ENCODE measurements at places on chromosomes 4 and X.

GRCh38 chr4:139552517-139553307 lies 3.3 kb downstream of the SETD7 start:
- no peak for DNase-seq
- H3K27ac ChIP-seq: peak overlapping the region; percentile 13
- no peaks in the 10 kb centered on the region for H3K36me3 ChIP-seq
- no peak overlapping the region for H3K4me3 ChIP-seq
- peaks cover 41% of the 10 kb centered on the region for H3K4me1 ChIP-seq

- no peak overlapping the region for H3K4me3 ChIP-seq
- H3K36me3 ChIP-seq: no peaks in the 10 kb centered on the region
- no peak for DNase-seq
- no peaks in the 10 kb centered on the region for H3K4me1 ChIP-seq
Measured at GRCh38 chrX:49748211-49748956, 52.6 kb upstream of the PAGE1 start.

DNA sequence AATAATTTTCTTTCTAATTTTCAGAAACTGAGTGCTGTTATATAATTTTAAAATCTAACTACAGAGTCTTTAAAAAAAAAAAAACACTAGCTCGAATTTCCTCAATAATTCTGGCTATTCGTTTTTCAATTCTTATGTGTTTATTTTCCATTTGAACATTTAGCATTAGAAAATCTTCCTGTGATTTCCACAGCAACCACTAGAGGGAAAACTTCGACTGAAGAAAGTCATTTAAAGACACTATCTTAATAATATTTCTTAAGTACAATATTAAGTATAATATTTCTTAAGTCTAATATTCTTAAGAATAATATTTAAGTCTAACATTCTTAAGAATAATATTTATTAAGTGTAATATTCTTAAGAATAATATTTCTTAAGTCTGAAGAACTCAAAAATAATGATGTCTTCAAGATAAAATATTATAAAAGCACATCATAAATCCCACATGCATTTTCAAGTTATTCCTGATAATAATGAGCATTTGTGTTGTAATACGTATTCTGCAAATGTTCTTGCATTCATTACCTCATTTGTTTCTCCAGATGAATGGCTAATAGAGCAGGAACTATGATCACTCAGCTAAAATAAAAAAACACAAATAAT lies 118.4 kb upstream of the WDR17 start:
- no peaks in the 10 kb centered on the region for H3K4me1 ChIP-seq
- H3K36me3 ChIP-seq: no peaks in the 10 kb centered on the region
- no peaks in the 10 kb centered on the region for H3K27me3 ChIP-seq

GRCh38 chr4:120432301-120432860 lies 365.7 kb upstream of the MAD2L1 start:
- H3K4me1 ChIP-seq: no peaks in the 10 kb centered on the region
- no peak overlapping the region for H3K27ac ChIP-seq
- no peak for DNase-seq
- H3K36me3 ChIP-seq: no peaks in the 10 kb centered on the region

GRCh38 chrX:73943693-73944562 lies 360.1 kb upstream of the ZCCHC13 start:
- peaks cover 2% of the 10 kb centered on the region for H3K36me3 ChIP-seq
- H3K4me3 ChIP-seq: peak overlapping the region; percentile 74
- no peaks in the 10 kb centered on the region for H3K27me3 ChIP-seq
- peak; percentile 92 for DNase-seq
- H3K4me1 ChIP-seq: no peaks in the 10 kb centered on the region

- no peaks in the 10 kb centered on the region for H3K27me3 ChIP-seq
- peak within 1 kb of the TSS; percentile 50 for H3K4me3 ChIP-seq
- peak; percentile 79 for DNase-seq
- H3K4me1 ChIP-seq: no peaks in the 10 kb centered on the region
Measured at GRCh38 chr4:185811509-185812364, at the start of gene SORBS2. Gene SORBS2, minus strand, starts transcription at chr4:185812194. Its CDS starts 121,623 bp downstream, at chr4:185690571.

DNA sequence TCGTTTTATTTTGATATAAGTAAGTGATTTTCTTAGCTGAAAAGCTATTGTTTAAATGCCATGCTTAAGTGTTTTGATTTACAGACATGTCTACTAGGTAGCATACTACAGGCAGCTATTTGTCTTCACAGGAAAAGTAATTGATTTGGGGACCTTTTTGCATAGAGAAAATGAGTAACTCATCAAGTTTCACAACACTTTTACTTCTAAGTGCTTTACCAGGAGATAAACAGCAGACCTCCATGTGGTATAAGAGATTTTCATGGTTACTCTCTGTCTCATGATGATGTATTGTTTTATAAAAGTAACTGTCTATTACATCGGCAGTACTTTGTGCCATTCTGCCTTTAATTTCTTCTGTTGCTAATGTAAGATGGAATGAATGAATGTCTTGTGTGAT lies 28.7 kb downstream of the RBPJ start:
- no peak for DNase-seq
- no peaks in the 10 kb centered on the region for H3K27me3 ChIP-seq
- no peak overlapping the region for H3K4me3 ChIP-seq
- no peaks in the 10 kb centered on the region for H3K36me3 ChIP-seq
- peaks cover 13% of the 10 kb centered on the region for H3K4me1 ChIP-seq

GRCh38 chrX:20320461-20321159 lies 53.9 kb upstream of the RPS6KA3 start:
- DNase-seq: no peak
- H3K27ac ChIP-seq: no peak overlapping the region
- no peak overlapping the region for H3K4me3 ChIP-seq
- H3K4me1 ChIP-seq: no peaks in the 10 kb centered on the region
- no peaks in the 10 kb centered on the region for H3K27me3 ChIP-seq

DNA sequence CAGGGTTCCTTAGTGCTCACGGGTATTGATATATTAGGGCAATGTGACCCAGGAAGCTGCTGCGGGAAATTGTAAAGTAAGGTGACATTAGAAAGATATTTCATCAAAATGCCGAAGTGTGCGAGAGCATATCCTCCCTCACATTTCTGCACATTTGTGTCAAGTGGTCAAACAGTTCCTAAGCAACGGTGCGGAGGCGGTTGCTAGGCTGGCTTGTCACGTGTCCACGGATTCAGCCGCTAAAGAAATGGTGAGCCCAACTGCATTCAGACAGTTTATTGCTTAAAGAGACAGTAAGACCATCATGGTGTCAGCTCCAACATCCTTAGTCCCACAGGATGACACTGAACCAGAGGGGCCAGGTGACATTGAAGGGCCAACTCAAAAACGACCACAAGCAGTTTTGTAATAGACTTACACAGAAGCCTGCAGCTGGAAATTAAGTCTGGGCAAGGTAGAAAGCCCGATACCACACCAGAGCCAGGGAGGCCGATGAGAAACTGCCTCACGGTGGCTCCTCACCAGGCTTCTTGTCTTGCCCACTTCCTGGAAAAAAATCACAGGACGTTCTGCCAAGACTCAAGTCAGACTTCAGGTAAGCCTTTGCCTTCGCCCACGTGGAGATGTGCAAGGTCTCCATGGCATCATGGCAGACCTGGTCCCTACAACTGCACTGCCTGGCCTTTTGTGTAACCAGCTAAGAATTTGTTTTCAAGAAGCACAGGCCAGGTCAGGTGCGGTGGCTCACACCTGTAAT lies 50.4 kb downstream of the USP11 start:
- no peaks in the 10 kb centered on the region for H3K4me1 ChIP-seq
- no peak overlapping the region for H3K27ac ChIP-seq
- no peaks in the 10 kb centered on the region for H3K27me3 ChIP-seq
- DNase-seq: no peak
- no peaks in the 10 kb centered on the region for H3K36me3 ChIP-seq

DNA sequence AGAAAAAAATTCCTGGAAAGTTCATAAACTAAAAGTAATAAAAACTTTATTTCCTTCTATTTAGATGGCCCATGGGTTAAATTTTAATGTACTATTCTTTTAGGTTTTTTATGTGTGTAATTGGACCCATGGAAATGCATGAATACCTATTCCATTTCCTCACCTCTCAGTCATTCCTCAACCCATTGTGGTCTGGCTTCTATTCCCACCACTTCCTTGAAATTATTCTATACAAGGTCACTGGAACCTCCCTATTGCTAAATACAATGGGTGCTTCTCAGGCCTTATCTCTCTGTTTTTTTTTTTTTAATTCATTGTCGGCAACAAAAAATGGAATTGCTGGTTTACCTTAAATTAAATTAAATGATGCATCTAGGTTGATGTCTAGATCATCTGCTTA lies 17.2 kb downstream of the SLC39A8 start:
- no peak for DNase-seq
- no peak overlapping the region for H3K27ac ChIP-seq
- H3K36me3 ChIP-seq: no peaks in the 10 kb centered on the region

GRCh38 chrX:13013363-13014110 lies 30.9 kb downstream of the FAM9C start:
- H3K4me3 ChIP-seq: no peak overlapping the region
- H3K27me3 ChIP-seq: no peaks in the 10 kb centered on the region
- H3K4me1 ChIP-seq: peaks cover 13% of the 10 kb centered on the region
- H3K36me3 ChIP-seq: no peaks in the 10 kb centered on the region
- peak overlapping the region; percentile 66 for H3K27ac ChIP-seq

DNA sequence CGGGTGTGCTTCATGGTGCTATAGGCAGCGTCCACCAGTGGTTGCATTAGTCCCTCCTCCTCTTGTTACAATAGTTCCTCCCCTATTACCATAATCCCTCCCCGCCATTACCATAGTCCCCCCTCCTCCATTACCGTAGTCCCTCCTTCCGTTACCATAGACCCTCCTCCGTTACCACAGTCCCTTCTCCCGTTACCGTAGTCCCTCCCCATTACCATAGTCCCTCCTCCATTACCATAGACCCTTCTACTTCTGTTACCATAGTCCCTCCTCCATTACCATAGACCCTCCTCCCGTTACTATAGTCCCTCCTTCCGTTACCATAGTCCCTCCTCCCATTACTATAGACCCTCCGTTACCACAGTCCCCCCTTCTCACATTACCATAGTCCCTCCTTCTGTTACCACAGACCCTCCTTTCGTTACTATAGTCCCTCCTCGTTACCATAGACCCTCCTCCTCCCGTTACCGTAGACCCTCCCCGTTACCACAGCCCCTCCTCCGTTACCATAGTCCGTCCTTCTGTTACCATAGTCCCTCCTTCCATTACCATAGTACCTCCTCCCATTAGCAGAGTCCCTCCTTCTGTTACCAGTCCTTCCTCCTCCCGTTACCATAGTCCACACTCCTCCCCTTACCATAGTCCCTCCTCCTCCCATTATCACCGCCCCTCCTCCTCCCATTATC lies 129.6 kb downstream of the DHRSX start:
- no peaks in the 10 kb centered on the region for H3K36me3 ChIP-seq
- no peak for DNase-seq
- H3K4me3 ChIP-seq: no peak overlapping the region
- H3K27ac ChIP-seq: no peak overlapping the region
- no peaks in the 10 kb centered on the region for H3K27me3 ChIP-seq

DNA sequence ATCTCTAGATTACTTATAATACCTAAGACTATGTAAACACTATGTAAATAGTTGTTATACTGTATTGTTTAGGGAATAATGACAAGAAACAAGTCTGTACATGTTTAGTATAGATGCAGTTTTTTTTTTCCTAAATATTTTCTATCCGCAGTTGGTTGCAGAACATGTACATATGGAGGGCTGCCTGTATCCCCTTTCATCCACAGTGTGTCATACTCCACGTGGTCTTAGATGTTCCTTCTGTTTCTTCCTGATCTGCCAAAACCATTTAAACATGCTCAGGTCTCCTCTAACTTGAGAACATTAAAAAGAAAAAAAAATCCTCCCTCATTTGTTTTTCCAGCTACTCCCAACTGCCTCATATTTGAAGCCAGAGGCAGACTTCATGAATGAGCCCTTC lies 14.0 kb downstream of the OCIAD1 start:
- no peak for DNase-seq
- H3K36me3 ChIP-seq: peaks cover 73% of the 10 kb centered on the region
- H3K27me3 ChIP-seq: no peaks in the 10 kb centered on the region

- no peak for DNase-seq
- H3K4me1 ChIP-seq: peaks cover 17% of the 10 kb centered on the region
- no peak overlapping the region for H3K4me3 ChIP-seq
- H3K36me3 ChIP-seq: no peaks in the 10 kb centered on the region
Measured at GRCh38 chr4:88286897-88287296, 2.5 kb upstream of the PPM1K start.

Data from upper lobe of right lung (tissue), 1 donor.